ENCODE measurements at places on chromosomes 12 and 14.

DNA sequence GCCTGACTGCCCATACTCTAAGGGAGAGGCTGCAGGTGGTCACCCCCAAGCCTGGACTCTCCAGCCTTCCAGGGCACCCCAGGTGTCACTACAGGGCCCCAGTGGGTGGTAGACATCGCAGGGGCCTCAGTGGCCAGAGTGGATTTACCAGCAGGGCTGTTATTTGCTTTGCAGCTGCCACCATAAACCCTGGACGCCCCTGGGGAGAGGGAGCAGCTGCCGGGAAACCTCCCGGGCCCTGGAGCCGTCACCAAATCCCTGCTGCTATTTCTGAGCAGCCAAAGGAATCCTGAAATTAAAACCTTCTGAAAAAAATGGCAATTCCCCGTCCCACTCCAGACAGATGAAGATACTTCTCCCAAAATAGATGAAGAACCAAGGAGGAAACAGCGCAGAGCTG lies 13.9 kb downstream of the TMEM119 start:
- no peak for DNase-seq

- no peak for DNase-seq
Observed at GRCh38 chr14:105999361-106000028, 473.1 kb downstream of the TMEM121 start.

- DNase-seq: no peak
Observed at GRCh38 chr14:68105816-68106215, 286.2 kb downstream of the RAD51B start.

- no peak for DNase-seq
Observed at GRCh38 chr12:56572288-56572687, 50.7 kb downstream of the RBMS2 start.

GRCh38 chr12:91685917-91686316 lies 459.7 kb downstream of the BTG1 start:
- no peak for DNase-seq

DNA sequence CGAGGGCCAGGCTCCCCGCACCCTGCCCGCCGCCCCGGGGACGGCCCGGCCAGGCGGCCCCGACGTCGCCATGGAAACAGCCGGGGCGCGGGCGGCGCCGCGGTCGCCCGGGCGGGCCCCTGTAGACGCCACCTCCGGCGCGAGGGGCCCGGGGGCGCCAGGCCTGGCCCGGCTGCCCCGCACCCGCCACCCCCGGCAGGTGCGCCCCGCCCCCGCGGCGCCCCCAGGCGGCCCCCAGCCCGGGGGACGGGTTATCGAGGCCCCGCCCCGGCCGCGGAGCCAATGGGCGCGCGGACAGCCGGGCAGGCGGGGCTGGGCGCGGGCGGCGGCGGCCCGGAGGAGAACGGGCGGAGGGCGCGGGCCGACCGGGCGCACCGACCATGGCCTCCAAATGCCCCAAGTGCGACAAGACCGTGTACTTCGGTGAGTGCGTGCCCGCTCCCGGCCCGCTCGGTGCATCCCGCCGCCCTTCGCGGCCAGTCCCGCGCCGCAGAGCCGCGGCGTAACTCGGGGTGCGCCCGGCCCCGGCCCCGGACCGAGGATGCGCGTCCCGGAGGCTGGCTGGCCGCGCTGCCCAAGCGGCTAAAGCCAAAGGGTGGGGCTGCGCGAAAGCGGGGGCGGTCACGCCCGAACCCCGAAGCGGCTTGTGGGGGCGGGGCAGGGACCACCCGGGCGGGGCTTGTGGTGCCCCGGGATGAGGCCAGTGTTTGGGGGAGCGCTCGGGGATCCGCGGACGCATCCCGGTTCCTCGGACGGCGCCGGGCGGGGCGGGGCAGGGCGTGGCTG lies at the start of gene CRIP2:
Gene CRIP2, plus strand, starts transcription at position 339 of the 786 bp plus-strand sequence. Its CDS starts 42 bp downstream, at position 381.
- no peak for DNase-seq

GRCh38 chr14:69673578-69674305 lies 62.3 kb downstream of the SUSD6 start:
- DNase-seq: no peak

GRCh38 chr12:101599771-101600484 lies 5.2 kb downstream of the MYBPC1 start:
- DNase-seq: no peak

DNA sequence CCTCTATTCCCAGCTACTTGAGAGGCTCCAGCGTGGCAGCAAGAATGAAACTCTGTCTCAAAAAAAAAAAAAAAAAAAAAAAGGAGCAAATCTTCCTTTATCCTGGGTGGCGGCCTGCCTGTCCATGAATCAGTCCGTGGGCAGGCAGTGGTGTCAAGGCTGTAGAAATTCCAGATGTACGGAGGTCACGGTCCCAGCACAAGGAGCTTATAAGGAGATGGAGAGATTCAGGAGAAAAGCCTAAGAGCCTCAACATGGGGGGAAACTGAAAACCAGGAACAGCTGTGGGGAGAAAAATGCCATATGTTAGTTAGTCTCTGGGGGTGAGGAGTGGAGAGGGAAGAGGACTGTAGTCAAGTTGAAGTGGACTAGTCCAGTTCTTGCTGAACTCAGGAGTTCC lies 130.5 kb upstream of the CRY1 start:
- DNase-seq: no peak
